Left cardiac atrium (tissue), 4 donors: ENCODE measurements at places on chromosomes 2 and 18. TPM values are rescaled to one million over a fixed set of nuclear protein-coding genes. Genes with fewer than 3 reads are reported as not detected.

DNA sequence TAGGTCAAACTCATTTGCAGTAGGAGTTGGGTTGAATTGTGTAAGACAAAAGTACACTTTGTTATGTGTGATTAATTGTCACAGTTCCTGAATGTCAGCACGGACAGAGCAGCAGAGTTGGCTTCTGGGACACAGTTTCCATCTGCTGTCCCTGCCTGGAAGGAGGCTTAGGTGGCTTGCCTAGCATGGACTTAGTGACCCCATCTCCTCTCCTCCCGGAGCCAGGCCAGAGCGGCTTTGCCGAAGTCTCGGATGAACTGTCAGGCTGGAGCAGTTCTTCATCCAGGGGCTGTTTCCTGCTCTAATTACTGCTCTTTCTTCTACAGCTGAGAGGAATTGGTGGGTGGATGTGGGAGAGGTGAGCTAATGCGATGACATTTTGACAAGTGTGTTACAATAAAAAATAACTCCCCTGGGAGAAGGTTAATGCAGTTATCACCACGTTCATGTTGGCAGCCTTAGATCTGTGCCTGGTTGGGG is 102.0 kb downstream of the SH3RF3 start:
- DNase-seq = no peak

DNA sequence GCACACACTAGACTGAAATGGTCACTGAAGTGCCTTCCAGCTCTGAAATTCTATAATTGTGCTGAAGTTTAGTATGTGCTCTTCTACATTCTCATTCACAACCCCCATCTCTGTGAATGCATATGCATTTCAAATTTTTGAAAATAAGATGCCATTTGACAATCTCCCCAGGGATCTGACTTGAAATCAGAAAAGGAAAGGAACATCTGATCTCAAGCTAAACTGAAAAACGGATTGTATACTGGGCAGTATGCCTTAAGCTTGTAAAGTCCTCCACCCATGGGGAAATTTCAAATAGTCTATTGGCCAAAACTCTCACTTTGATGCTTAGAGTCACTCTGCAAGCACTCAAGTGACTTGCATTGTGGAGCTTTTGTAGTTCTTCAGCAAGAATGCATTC is 22.9 kb downstream of the FAP start:
- DNase-seq = no peak

PIEZO2 gene
- total RNA-seq = 1.7 TPM

DNA sequence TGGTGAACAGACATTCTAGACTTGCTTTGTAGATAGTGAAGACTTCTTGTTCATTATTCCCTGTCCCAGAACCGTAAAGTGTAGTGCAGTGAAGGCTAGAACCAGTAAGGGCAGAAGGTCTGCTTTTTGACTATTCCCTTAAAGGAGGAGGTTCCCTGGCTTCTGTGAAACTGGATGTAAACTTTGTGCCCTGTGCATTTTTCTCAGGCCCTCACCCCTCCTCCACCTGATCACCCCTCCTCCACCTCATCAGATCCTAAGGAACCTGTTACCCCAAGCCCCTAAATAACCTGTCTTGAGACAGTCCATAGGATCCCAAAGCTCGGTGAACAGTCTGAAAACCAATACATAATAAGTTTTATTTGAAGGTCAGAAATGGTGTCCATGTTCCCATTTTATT is 33.7 kb downstream of the SFT2D3 start:
- no peak for DNase-seq

ERICH2 gene
- 1.2 TPM for total RNA-seq

FAM124B gene
- 2.7 TPM for total RNA-seq

REG1A gene
- not detected for total RNA-seq

GRCh38 chr2:236724200-236724599 is 154.6 kb downstream of the ACKR3 start:
- DNase-seq = no peak

- DNase-seq = no peak
Measured at GRCh38 chr2:21330786-21331391, 207.1 kb downstream of the TDRD15 start.

GRCh38 chr2:8996006-8996405 is 7.5 kb downstream of the MBOAT2 start:
- DNase-seq = no peak

- no peak for DNase-seq
Measured at GRCh38 chr2:45237128-45237527, 227.9 kb upstream of the SIX2 start.

- no peak for DNase-seq
Measured at GRCh38 chr2:161990741-161991140, 83.3 kb downstream of the DPP4 start.

DNA sequence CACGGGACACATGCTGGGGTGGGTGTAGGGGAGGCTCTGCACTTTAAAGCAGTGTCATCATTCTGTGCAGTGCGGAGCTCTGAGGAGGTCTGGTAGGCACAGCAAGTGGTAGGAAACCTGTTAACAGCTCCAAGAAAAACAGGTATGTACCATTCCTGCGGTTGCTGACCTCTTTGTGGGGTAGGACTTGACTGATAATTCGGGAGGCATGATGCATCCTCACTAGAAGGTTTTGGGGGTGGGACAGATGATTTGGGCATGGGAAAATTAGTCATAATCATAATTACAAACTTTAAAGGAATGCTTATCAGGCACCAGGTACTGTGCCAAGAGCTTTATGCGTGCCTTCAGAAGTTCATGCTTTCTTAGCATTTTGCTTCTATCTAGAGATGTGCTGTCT is 9.7 kb downstream of the DOK1 start:
- DNase-seq = no peak

DNA sequence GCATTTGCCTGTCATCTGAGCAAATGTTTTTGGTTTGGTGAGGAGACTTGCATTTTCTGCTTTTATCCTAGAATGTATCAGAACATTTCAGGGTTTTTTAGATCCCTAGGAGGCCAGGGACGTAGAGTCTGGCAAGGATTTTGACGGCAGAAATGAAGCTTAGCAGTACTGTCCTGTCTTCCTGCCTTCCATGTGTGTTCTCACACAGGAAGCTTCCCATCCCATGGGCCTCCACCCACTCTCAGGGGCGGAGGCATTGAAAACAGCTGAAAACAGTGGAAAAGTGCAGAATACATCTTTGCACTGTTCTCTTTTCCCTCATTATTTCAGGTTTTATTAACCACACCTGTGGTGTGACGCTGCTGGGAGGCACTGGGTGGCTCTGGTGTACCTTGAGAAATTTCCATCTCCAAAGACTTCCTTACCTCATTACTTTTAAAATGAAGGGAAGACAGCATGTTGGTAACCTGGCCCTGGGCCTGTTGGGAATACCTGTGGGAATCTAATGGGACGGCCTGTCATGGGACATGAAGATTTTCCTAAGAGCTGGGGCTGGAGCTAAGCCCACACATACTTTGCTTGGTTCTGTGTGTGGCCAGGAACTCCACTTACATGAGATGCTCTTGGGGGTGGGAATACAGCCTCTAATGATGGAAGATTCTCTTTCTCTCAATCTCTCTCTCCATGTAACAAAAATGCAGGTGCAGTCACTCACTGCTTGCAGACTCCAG is 20.5 kb downstream of the PCARE start:
- DNase-seq = no peak

DNA sequence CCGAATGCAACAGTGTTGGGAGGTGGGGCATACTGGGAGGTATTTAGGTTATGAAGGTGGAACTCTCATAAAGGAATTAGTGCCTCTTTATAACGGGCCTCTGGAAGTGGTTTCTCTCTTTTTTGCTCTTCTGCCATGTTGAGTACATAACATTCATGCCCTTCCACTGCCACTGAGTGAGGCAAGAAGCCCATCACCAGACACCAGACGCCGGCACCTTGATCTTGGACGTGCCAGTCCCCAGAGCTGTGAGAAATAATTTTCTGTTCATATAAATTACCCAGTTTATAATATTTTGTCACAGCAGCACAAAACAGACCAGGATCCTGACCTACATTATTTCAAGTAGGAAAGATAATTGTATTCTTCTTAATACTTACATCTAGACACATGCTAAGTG is 320.2 kb downstream of the NRXN1 start:
- no peak for DNase-seq

DNA sequence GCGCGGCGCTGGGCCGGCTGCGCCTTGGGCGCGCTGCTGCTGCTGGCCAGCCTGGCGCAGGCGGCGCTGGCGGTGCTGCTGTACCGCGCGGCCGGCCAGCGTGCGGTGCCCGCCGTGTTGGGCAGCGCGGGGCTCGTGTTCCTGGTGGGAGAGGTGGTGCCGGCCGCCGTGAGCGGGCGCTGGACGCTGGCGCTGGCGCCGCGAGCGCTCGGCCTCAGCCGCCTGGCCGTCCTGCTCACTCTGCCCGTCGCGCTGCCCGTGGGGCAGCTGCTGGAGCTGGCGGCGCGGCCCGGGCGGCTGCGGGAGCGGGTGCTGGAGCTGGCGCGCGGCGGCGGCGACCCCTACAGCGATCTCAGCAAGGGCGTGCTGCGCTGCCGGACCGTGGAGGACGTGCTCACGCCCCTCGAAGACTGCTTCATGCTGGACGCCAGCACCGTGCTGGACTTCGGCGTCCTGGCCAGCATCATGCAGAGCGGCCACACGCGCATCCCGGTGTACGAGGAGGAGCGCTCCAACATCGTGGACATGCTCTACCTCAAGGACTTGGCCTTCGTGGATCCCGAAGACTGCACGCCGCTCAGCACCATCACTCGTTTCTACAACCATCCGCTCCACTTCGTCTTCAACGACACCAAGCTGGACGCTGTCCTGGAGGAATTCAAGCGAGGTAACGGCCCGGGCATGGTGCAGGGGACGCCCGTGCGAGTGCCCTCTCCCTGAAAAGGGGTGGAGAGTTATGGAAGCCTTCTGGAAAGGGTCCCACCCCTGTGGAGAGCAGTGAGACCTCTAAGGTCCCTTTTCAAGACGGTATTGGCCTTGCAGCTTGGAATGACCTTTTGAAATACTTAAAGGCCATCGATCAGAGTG is 1.0 kb downstream of the CNNM3 start:
- peak; percentile 59 for DNase-seq

DNA sequence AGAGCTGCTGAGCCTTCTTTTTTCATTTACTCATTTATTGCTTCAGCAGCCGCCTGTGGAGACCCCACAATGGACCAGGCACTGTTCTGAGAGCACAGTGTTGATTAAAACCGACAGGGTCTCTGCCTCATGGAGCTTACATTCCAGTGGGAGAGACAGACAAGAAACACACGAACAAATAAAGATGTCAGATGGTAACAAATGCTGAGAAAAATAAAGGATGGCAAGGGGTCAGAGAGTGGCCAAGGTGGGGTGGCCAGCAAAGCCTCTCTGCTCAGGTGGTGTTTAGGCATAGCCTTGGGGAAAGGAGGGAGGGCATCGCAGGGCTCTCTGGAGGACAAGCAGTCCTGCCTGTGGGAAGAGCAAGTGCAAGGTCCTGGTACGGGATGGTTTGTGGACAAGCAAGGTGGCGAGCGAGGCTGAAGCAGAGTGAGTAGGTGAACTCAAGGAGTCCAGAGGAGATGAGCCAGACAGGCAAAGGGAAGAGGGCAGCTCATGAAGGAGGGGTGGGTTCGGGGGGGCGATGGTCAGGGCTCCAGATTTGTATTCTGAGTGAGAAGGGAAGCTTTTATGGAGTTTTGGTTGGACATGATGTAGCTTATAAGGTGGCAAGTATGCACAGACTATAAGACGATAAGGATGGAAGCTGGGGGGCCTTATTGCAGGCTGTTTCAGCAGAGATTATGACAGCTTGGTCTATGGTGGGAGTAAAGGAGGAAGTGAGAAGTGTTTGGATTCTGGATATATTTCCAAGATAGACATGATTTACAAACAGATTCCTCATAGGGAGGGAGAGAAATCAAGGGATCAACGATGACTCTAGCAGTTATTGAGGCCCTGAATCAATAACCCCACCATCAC is 8.8 kb upstream of the ITGB6 start:
- DNase-seq = no peak

DNA sequence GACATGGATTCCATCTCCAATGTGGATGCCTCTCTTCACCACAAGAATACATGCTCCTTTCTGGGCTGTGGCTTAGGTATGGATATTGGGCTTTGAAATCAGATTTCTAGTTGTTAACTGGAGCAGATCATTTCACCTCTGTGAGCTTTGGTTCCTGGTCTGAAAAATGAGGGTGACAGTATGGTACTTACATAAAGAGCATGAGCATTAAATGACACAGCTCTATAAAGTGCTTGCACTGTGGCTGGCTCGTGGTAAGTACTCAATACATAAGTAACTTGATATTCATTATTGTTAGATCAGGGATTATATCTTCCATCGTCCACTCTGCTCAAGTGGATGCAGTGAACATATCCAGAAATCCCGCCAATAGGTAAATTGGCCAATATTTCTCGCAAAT is 33.4 kb downstream of the ARHGAP25 start:
- DNase-seq = no peak

DNA sequence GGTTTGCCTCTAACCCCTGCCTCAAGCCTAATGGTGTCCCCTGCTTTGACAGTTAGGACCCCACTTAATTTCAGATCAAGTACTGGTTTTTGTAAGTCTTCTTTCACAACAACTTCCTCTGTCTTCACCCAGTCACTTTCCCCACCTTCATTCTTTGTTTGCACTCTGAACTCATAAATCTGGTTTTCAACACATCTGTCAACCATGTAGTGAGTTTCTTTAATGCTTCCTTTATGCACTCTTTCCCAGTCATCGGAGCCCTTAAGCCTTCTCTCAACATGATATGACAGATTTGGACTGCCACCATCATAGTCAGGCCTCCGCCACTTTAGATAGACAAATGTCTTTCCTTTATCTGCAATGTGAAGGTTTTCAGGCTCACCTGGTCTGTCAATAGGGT is 109.1 kb downstream of the PLEKHA3 start:
- DNase-seq = no peak

- no peak for DNase-seq
Measured at GRCh38 chr2:99802734-99803133, 312.9 kb upstream of the REV1 start.

DNA sequence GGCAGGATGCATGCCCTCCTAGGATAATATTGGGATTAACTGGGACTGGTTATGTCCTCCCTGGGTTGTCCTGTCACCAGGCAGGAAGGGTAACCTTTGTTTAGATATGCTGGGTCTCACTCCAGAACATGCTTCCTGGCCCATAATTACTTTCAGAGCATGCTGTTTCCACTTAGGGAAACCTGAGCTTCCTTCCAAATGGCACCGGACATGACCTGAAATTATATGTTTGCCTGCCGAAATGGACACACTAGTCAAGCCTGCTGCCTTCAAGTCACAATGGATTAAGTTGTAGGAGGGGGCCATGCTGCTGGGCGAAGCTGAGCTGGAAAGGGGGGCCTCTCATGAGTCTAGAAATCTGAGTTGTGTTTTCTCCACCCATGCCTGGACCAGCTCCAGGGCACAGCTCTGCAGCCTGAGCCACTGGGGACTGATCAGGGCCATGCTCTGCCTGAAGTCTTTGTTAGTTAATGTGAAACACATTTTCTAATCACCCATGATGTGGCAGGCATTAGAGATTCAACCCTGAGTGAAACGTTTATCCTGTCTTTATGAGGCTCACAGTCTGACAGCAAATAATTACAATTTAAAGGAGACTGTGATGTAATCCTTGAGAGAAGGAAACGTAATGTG is 273.3 kb downstream of the TNS1 start:
- peak; percentile 44 for DNase-seq

- DNase-seq = no peak
Measured at GRCh38 chr2:169258045-169258601, 104.2 kb downstream of the LRP2 start.

GRCh38 chr2:232085826-232086425 is 124.4 kb downstream of the DIS3L2 start:
- no peak for DNase-seq

GRCh38 chr2:147572622-147573021 is 272.2 kb upstream of the ACVR2A start:
- DNase-seq = no peak

- no peak for DNase-seq
Measured at GRCh38 chr2:226702376-226702775, 97.2 kb downstream of the IRS1 start.
